ENCODE measurements at places on chromosomes 5 and 9.

DNA sequence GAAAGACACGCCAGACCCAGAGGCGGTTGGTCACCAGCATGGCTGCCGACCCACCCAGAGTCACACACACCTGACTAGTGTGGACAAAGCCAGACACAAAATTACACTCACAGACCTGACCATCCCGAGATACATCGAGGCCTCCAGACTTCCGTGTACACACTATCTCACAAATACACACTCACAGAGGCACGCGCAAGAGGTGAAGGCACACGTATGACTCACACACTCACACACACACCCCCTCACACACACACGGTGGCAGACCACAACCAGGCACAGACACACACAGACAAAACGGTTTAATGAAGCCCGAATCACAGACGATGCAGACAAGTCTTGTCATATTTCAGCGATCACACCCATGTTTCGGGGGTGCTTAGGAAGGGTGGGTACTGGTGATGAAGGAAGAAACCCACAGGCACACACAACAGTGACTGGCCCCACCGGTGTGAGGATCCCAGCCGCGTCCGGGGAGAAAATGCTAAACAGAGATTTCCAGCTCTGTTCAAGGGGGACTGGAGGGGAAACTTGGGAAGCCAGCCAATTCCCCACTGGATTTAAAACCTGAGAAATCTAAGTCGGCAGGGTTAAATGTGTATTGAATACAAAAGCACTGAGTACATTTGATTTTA is 51.3 kb downstream of the CRB2 start:
- no peak for DNase-seq

- DNase-seq: no peak
Observed at GRCh38 chr9:133592731-133593409, 16.3 kb downstream of the FAM163B start.

DNA sequence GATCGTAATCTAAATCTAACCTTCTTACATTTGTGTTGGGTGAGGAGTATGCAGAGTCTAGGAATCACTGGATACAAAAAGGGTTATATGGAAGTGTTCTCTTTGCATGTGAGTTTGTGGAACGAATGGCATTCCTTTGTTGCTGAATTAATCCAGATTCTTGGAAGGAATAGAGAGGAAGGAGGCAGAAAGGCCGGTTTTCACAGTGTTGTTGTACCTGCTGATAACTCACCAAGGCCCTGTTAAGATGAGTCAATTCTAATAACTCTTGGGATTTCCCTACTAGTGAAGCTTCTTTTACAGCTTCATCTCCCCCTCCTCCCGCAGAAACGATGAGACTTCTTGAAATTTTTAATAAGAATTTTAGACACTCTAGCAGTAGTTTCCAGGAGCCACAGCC is 84.0 kb downstream of the ZSWIM6 start:
- no peak for DNase-seq

- DNase-seq: peak; percentile 64
Observed at GRCh38 chr5:158414333-158414762, 555.4 kb upstream of the CLINT1 start.

Data from tibial artery (tissue), 4 donors.